ENCODE measurements at places on chromosomes 5 and 9.
A peak's percentile ranks its signal among the peaks of the same experiment; 100 is the strongest.

- no peak for DNase-seq
Measured at GRCh38 chr5:53783624-53784228, 223.3 kb downstream of the NDUFS4 start.

GRCh38 chr5:171524466-171524865 is 105.0 kb downstream of the FGF18 start:
- no peak for DNase-seq

- no peak for DNase-seq
Measured at GRCh38 chr5:146820987-146821386, 57.6 kb downstream of the PPP2R2B start.

DNA sequence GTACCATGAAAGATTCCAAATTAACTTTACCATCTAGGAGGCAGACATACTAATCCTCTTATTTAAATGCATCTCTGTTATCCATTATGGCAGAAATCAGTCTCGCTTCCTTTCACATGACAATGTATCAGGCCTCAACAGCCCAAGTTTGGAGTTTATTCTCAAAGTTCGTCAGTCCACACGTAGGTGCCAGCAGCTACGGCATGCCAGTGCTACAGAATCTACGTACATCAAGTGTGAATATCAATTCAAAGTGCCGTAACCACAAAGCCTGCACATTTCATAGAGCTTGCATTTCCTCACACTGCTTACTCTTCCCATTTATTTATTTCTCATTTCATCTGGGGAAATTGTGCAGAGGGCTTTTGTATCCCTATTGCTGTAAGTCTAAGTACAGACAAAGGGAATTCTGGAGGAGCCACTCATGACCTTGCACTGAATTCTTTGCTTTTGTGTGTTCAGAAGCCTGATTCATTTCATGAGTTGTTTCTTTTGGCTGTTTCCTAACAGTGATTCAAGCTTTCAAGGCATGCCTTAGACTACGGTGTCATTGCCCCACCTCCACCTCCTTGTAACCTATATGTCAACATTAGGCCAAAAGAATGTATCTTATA is 10.0 kb downstream of the ENC1 start:
- DNase-seq, result peak; percentile 25

DNA sequence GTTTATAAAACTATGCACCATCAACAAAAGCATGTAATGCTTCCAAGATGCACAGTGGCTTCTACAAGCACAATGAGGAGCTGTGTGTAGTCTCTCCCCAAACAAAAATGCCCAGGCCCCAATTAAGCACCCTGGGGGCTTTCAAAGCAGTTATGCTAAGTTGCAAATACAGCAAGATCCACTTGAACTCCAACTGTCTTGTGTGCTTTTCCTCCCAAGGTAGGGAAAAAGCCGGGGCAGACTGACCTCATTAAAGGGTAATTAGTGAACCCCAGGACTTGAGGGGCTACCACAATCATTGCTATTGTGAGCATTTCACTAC is 13.1 kb downstream of the ZNF608 start:
- DNase-seq, result no peak

Data from suppressor macrophage (primary cell).